ENCODE measurements at places on chromosomes 4 and X. TPM values are rescaled to one million over a fixed set of nuclear protein-coding genes. Genes with fewer than 3 reads are reported as not detected.

DNA sequence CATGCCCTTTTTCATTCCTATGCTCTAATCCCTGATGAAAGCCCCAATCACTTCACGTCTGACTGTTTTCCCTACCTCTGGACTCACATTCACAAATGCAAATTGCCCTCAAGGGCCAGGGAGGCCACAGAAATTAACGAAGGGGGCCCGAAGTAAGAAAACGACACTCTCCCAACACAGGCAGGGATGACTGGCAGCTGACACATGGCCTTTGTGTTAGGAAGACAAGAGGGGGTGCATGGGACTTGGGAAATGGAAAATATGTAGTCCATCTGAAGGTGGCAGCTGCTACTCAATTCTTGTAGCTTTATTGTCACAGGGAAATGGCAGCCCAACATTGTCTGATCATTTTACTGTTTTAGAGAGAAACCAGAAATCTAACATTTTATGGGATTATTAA lies 12.3 kb upstream of the SPARCL1 start:
- no peaks in the 10 kb centered on the region for H3K27me3 ChIP-seq
- peak; percentile 89 for DNase-seq
- peak overlapping the region; percentile 56 for H3K4me3 ChIP-seq
- peak overlapping the region; percentile 99 for H3K27ac ChIP-seq
- H3K36me3 ChIP-seq, result no peaks in the 10 kb centered on the region

Gene SHISA3
- total RNA-seq, result not detected

Gene RAB41
- total RNA-seq, result not detected

GRCh38 chrX:13699183-13699826 lies 10.4 kb downstream of the RAB9A start:
- H3K36me3 ChIP-seq, result peaks cover 15% of the 10 kb centered on the region
- DNase-seq, result no peak
- H3K27me3 ChIP-seq, result no peaks in the 10 kb centered on the region
- H3K4me3 ChIP-seq, result no peak overlapping the region
- H3K27ac ChIP-seq, result no peak overlapping the region

Gene SMPX
- 16.8 TPM for total RNA-seq

Gene SLC30A9
- 51.2 TPM for total RNA-seq

Gene USP51
- total RNA-seq, result 1.2 TPM

DNA sequence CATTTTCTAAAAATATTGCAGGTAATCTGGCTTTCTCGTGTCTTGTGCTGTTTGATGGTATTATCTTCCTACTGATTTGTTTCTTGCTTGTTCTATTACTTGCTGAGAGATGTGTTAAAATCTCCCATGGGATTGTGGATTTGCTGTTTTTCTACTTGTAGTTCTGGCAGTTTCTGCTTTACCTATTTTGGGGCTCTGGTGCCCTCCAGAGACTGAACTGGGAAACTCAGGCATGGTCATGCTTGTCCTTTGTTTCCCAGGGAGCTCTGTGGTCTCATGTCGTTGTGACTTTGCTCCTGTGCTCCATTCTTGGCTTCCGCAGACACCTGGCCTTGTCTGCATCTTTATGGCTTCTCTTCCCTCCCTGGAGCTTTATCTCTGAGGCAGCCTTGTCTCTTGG lies 39.5 kb downstream of the NSD2 start:
- no peaks in the 10 kb centered on the region for H3K4me1 ChIP-seq
- H3K27ac ChIP-seq, result no peak overlapping the region
- H3K4me3 ChIP-seq, result no peak overlapping the region
- peak; percentile 44 for DNase-seq
- H3K36me3 ChIP-seq, result peaks cover 46% of the 10 kb centered on the region

DNA sequence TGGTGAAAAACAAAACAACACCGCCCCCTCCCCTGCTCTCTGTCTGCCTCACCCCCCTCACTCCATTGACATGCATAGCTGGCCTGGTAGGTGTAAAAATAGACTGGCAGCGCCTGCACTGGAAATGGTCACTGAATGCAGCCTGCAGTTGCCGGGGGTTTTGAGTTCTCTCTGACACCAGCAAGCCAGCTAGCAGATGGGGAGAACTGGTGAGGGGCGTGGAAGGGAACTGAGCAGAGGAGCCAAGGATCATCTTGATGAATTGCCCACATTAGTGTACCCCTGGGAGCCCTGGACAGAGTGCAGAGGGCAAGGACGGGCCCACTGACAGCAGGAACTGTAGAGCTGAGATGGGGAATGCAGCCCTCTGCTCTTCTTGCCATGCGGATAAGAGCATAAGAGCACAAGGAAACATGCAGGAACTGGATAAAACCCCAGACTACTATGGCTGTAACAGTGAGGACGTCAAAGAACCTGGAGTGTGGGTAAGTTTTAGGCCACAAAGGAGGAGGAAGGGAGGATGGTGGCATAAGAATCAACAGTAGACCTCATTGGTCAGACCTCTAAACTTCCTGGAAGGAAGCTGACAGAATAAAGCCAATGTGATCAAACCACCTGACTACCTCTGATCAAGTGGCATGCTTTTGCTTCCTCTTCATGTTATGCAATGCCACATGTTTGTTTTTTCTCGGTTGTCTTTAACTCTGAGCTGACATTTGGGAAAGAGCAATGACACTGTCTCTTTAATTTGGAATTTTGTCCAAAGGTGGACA lies 96.3 kb downstream of the ANK2 start:
- peaks cover 34% of the 10 kb centered on the region for H3K4me1 ChIP-seq
- no peaks in the 10 kb centered on the region for H3K36me3 ChIP-seq
- H3K27me3 ChIP-seq, result no peaks in the 10 kb centered on the region
- no peak overlapping the region for H3K4me3 ChIP-seq
- peak; percentile 17 for DNase-seq
- no peak overlapping the region for H3K27ac ChIP-seq

Gene HOPX
- not detected for total RNA-seq

DNA sequence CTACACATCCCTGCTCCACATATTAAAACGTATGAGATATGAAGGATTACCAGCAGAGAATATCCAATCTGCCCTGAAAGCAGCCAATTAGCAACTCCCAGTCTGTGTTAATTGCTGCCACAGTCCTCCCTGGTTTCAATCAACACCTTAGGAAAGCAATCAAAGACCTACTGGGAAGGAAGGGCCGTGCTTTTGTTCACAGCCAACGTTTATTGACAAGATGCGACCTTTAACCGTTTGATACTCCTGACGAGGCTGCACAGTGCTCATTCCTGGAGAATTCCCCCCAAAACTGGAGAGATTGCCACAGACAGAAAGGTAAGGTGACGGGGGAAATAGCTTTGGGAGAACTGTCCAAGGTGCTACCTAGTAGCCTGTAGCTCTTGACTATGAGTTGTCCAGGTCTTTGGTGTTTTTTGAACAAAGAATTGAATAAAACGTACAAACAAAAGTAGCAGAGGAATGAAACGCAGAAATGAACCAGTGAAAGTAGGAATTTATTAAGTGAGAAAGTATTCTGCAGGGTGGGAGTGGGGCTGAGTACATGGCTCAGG lies 596.5 kb downstream of the NLGN4X start:
- DNase-seq, result peak; percentile 6
- H3K27ac ChIP-seq, result no peak overlapping the region
- H3K27me3 ChIP-seq, result no peaks in the 10 kb centered on the region

Gene DDIT4L
- total RNA-seq, result 7.3 TPM

- no peaks in the 10 kb centered on the region for H3K27me3 ChIP-seq
- H3K36me3 ChIP-seq, result no peaks in the 10 kb centered on the region
- no peaks in the 10 kb centered on the region for H3K4me1 ChIP-seq
- H3K4me3 ChIP-seq, result no peak overlapping the region
- no peak overlapping the region for H3K27ac ChIP-seq
Observed at GRCh38 chr4:145886871-145887240, 51.8 kb downstream of the ZNF827 start.

Gene CLTRN
- 0.42 TPM for total RNA-seq

GRCh38 chrX:105219454-105220401 lies 766 bp downstream of the TEX13A start:
- no peak overlapping the region for H3K4me3 ChIP-seq
- H3K36me3 ChIP-seq, result no peaks in the 10 kb centered on the region
- no peak overlapping the region for H3K27ac ChIP-seq

Gene LRIT3
- 0.03 TPM for total RNA-seq

Gene NHS
- total RNA-seq, result 0.51 TPM

Measured in SJCRH30 (cell line).